ENCODE measurements at places on chromosomes 6 and 20. TPM values are rescaled to one million over a fixed set of nuclear protein-coding genes. Genes with fewer than 3 reads are reported as not detected.

Gene TOMM6
- total RNA-seq, result 317 TPM

Gene GTSF1L
- total RNA-seq, result not detected

Gene SLC35D3
- total RNA-seq, result 0.07 TPM

Gene RAMACL
- not detected for total RNA-seq

Gene DACT2
- 0.65 TPM for total RNA-seq

Gene DDX43
- total RNA-seq, result not detected

Gene PSORS1C2
- total RNA-seq, result not detected

Gene TAAR8
- total RNA-seq, result not detected

Gene PYGB
- 117 TPM for total RNA-seq

Gene RIPPLY2
- 0.84 TPM for total RNA-seq

Gene RAET1G
- 9.7 TPM for total RNA-seq
